Astrocyte of the hippocampus (primary cell): ENCODE measurements at places on chromosomes 7 and 10.

DNA sequence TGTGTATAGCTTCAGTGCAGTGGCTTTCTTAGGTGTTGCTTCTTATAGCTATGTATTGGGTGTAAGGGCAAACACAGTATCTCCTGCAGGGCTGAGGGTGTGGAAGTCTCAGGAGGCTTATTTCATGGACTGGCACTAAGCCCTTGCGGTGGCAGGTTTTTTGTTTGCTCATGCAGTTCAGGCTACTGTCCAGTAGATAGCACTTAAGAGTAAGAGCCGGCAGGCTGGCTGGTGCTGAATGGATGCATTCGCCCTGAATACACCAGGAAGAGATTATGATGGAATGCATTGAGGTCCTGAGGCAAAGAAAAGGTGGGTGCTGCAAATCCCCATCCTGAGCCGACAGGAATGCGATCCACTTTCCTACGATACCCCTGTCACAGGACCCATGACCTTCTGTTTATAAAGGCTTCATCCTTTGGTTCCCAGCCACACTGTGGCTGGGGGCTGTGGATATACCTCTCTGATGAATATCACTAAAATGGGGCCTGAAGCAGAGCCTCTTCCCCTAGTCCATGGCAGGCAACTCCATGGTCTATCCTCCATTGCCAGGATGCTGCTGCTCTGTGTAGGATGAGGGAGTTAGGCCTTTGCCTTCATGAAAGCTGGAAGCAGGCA is 44.9 kb downstream of the ANXA8 start:
- peak; percentile 83 for DNase-seq

DNA sequence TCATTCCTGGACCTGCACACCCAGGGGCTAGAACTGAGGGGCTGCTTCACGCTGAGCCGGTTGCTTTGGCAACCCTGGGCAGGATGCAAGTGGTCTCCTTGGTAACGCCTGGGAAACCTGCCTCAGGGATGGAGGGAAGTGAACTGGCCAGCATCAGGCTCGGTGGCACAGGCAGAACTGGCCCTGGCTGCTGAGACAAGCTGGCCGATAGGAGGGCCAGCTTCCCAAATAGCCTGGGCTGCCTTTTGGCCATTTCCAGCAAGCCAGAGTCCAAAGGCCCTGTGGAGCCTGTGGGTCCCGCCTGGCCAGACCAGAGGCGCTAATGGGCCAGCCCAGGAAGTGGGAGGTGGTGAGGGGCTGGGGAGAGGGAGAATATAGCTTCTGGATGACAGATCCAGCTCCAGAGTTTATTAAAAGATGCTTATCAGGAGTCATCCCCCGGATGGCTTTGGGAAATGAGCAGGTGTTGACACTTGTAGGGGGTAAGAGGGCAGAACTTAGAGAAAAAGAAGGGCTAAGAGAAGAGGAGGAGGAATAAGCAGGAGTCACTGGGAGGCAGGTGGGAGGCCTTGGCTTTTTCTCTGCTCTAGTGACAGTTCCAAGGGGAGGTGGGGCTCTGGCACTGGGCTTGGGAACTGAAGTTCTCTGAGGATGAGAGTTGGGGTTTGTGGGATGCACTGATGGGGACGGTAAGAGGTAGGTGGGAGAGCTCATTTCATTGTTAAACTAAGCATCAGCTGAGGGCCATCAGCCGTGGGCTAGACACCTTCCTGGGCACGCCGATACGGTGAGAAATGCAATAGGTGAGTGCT is 9.6 kb downstream of the NEURL1 start:
- no peak for DNase-seq

GRCh38 chr10:103265717-103266329 is 11.1 kb upstream of the INA start:
- DNase-seq: peak; percentile 91

GRCh38 chr10:121187391-121187790 is 336.2 kb downstream of the WDR11 start:
- peak; percentile 50 for DNase-seq

DNA sequence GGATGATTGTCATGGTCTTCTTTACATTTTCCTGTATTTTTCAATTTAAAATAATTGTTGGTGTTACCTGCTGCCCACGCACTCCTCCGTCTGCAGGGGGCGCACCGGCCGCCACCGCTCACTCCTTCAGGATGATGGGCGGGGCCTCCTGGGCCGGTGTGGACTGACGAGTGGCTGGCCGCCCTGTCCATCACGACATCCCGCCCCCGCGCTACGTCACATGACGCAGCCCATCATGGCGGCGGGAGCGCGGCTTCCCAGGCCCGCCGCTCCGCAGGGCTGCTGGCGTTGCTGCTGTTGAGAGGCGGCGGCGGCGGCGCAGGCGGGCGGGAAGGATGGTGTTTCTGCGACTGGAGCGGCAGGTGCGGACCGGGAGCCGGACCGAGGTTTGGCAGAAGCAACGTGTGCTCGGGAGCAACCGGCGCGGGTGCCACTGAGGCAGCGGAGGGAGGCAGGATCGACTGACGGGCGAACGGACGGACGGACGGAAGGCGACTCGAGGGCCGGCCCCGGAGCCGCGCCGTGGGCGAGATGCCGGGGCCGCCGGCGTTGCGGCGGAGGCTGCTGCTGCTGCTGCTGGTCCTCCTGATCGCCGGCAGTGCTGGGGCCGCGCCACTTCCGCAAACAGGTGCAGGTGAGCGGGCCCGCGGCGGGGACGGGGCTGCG is at the start of gene LMTK2:
TSS of gene LMTK2 (plus strand) at position 216 of the 666 bp plus-strand sequence. CDS start at position 532, 316 bp downstream.
- DNase-seq: peak; percentile 98

DNA sequence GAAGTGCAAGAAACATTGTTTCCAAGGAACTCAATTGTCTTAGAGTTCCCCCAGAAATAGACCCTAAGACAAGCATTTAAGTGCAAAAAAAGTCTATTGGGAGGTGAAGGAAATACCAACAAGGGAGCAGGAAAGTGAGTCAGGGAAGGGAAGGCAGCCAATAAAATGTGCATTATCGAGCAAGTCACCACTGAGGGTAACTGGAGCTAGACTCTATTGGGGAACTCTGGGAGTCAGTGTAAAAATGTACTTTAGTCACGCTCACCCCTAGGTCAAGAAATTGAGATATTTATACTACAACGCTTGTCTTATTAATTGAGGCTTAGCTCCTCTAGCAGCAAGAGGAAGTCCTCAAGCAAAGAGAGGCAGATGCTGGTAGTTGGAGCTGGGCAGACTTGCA is 137.7 kb downstream of the RTKN2 start:
- DNase-seq: peak; percentile 69

- DNase-seq: peak; percentile 73
Measured at GRCh38 chr10:93081834-93082233, 8.1 kb downstream of the CYP26A1 start.

- no peak for DNase-seq
Measured at GRCh38 chr10:98402478-98402877, 12.5 kb downstream of the PYROXD2 start.

GRCh38 chr10:111072232-111072631 is 4.6 kb upstream of the ADRA2A start:
- DNase-seq: no peak

GRCh38 chr7:129095258-129095657 is 40.3 kb upstream of the TNPO3 start:
- DNase-seq: no peak

DNA sequence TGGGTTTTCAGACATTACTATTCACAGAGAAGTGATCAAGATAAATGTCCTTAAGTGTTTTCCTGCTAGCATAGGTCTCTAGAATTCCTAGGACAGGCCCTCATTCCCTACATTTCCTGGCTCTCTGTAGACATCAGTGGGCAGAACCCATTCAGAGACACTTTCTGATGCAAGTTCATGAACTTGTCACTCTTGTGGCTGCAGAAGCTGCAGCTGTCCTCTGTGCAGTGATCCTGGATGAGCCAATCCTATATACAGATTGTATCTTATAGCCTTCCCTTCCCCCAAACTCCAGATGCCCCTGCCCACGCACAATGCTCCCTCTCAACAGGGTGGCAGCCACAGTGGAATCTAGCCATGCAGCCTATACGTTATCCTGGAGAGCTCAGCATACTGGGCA is 12.6 kb upstream of the GRB10 start:
- DNase-seq: no peak

GRCh38 chr7:25310896-25311295 is 82.6 kb upstream of the NPVF start:
- DNase-seq: peak; percentile 16

- no peak for DNase-seq
Measured at GRCh38 chr7:135647755-135648154, 14.6 kb upstream of the STMP1 start.

DNA sequence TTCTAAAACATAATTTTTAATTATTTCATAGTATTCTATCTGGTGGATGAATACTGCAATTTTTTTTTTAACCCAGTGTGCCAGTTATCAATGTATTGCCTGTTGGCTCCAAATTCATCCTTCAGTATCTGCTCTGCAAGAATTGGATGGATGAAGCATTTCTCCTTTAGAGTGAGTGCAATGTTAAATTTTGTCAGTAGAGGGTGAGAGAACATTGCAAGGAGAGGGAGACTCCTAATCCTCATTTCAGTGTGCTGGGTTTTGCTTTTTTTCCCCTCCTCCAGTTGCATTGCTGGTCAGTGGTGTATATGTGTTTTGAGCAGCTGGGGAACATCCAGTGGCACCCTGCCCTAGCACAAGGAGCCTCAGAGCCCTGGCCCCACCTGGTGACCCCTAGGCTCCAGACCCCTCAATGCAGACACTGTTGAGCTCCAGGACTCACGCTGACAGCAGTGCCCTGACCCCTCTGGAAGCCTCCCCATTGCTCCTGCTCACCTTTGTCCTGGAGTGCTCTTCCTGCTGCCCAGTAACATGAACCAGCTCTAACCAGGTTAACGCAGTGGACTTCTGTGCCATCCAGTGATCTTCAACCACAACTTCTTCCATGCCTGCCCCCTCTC is 199.4 kb downstream of the USP6NL start:
- no peak for DNase-seq

GRCh38 chr10:29150010-29150409 is 138.9 kb upstream of the LYZL1 start:
- DNase-seq: peak; percentile 76

DNA sequence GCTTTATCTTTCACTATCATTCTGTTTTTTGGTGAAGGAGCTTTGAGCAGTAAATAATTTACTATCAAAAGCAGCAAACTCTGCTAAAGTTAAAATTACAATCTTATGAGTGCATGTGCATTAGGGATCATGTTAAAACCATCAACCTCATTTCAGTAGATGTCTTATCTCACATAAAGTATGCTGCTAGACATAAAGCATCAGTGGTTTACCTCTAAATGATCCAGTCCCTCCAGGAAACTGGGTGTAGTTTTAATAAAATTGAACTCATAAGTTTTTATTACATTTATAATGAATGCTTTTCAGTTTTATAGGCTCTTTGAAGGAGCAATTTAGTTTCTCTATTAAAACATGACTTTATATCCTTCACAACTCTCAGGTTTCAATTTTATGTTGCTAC is 108.7 kb downstream of the LRRN3 start:
- no peak for DNase-seq

GRCh38 chr7:130950741-130951140 is 216.7 kb upstream of the KLF14 start:
- no peak for DNase-seq

- no peak for DNase-seq
Measured at GRCh38 chr10:87500646-87501048, 4.0 kb upstream of the MINPP1 start.

DNA sequence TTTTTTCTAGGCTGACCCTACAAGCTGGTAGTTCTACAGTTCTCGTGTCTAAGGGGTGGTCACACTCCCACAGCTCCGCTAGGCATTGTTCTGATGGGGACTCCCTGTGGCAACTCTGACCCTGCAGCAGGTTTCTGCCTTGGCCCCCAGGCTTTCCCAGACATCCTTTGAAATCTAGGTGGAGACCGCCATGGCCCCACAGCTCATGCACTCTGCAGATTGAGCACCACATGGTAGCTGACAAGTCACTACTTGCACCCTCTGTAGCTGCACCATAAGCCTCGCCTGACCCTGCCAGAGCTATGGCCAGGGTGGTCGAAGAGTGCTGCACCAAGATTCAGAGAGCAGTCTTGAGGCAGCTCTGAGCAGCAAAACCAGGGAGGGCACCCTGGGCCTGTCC is 275.6 kb downstream of the LHFPL3 start:
- no peak for DNase-seq
